ENCODE measurements at places on chromosomes 1 and 21.

DNA sequence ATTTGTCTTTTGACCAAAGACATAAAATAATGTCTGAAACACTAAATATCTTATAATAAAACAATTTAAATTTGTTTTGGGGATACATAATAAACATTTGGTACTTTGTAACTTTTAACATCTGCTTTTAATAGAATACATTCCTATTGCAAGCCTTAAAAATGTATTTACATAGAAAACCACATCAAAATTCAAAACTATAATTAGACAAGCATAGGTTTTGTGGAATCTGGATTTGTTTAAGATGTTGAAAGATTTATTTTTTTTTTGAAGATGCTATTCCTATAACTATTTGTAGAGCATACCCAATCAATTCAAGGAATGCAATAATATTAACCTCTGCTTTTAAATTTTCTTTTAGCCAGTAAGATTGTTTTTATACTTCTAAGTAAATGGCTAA is 125.7 kb downstream of the FMN2 start:
- DNase-seq: no peak

GRCh38 chr1:23732363-23733224 is 10.7 kb upstream of the ELOA start:
- DNase-seq: no peak

DNA sequence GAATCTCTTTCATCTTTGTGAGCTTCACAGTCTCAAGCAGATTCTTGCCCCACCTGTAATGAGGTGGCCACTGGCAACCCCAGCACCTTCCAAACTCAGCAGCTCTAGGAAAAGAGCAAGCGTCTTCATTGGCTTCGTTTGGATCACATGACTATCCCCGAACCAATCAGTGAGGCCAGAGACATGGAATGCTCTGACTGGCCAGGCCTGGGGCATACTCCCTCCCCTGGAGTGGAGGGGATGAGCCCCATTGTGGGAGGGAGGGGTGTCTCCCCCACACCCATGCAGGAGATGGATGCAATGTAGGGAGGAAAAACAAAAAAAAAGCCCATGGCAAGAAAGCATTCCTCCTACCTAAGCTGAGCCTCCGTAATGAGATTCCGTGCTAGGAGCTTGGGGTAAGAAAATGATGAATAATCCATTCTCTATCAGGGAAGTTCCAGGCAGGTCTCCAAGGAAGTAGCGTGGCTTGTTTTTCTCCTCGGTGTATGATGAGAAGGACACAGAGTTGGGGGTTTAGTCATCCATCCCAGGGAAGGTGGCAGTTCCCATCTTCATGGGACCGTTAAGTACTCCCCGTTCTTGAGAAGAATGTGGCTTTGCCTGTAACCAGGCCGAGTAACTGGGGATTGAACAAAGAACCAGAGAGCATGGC is 32.7 kb downstream of the FHAD1 start:
- DNase-seq: no peak

GRCh38 chr1:181100934-181101333 is 12.4 kb downstream of the IER5 start:
- no peak for DNase-seq

GRCh38 chr1:24934310-24935195 is 4.5 kb upstream of the RUNX3 start:
- no peak for DNase-seq

- no peak for DNase-seq
Measured at GRCh38 chr1:235703506-235703905, 53.9 kb upstream of the GNG4 start.

GRCh38 chr1:56709269-56709880 is 64.3 kb downstream of the PRKAA2 start:
- no peak for DNase-seq

DNA sequence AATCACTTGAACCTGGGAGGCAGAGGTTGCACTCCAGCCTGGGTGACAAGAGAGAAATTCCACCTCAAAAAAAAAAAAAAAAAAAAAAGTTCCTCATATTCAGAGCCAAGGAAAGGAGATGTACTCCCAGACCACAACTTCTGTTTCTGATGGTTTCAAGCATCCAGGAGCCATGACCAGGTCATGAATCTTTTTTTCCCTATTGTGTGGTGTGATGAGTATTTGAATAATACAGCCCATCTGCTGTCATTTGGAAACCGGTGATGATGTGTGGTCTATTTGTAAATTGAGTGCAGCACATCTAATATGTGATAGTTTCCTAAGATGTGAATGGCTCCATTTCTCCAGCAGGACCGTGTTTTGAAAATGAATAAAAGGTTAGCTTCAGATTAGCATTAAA is 18.6 kb downstream of the PIK3CD start:
- DNase-seq: no peak

DNA sequence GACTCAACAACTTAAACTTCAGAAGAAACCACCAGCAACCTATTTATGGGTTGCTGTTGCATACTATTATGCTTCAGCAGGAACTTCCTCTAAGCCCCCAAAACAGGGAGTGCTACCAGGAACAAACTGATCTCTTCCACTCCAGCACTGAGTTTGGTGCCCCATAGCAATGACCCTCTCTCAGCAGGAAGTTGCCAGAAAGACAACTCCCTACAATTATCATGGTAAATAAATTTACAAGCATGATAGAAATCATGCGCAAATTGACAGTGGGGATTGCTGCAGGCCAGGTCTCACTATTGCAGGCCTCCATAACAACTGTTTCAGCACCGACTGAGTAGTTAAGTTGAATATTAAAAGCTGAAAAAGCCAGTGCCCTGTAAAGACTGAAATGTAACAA is 180.6 kb downstream of the PLA2G4A start:
- DNase-seq: no peak

DNA sequence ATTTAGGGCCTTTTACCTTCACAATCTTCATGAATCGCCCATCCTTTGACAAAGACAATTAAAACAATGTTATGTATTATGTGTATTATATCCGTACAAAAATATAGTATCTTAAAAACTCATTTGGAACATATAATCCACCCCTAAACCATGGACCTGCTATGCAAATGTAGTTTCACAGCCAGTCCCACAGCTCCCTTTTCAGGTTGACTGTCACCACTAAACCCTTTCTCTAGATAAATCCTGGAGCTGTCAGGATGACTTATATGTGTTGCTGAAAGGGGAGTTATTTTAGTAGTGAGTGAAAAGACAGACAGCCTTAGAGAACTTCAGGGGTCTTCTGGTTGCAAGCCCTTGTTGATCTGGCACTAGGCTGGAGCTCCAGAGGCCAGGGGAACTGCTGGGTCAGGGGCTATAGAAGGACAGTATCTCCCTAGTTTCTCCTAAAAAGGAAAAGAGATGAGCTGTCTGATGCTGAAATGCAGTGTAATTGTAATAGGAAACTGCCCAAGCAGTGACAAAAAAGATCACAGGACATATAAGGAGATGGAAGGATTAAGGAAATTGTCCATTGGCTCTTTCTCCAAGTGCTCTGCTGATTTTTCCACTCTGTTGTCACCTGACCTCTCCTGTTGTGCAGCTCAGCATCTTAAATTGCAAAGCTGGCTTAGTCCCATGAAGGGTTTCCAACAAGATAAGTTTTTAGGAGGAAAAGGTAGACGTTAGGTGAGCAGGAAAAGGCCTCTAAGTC is 127.7 kb downstream of the S1PR1 start:
- DNase-seq: no peak

DNA sequence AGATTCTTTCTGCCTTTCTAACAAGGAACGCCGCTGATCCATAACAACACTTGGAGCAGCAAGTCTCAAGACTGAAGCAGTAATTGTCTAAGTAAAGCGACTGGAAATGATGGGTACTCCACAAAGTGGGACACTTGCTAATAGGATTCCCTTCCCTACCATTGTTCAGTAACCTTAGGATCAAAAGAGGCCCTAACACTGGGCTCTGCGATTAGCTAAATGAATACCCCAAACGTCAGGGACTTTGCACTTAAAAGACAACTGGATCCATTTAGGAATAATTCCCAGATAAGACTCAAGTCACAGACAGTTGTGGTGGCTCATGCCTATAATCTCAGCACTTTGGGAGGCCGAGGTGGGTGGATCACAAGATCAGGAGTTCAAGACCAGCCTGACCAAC is 221.9 kb upstream of the FGGY start:
- no peak for DNase-seq

- DNase-seq: no peak
Measured at GRCh38 chr1:12630946-12631530, 12.8 kb upstream of the AADACL4 start.

Measured in neural crest cell (in vitro differentiated cells).